Hematopoietic multipotent progenitor cell treated with erythropoietin and hydrocortisone succinate and interleukin-3 and kit ligand, for 4 days (in vitro differentiated cells): ENCODE measurements at places on chromosomes 7 and 10.

GRCh38 chr7:73899731-73900142, 38.8 kb downstream of the TMEM270 start:
- no peak for DNase-seq

DNA sequence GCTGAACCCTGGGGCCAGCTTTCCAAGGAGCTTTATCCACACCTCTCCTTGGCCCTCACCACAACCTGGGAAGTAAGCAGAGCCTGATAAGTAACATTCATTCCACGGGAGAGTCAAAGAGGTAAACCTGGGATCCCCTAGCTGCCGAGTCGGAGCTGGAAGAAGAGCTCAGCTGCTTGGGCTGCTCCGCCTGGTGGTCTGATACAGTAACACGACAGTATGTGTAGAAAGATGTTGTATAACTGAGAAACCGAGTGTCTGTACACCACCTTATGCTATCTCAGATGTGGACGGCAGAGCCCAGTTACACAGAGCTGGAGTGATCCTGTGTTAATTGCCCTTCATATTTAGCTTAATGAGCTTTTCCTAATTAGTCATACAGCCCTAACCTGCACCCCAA, 151.3 kb upstream of the KMT2E start:
- peak; percentile 15 for DNase-seq

GRCh38 chr7:35339811-35340210, 85.9 kb upstream of the TBX20 start:
- no peak for DNase-seq

GRCh38 chr7:50356212-50356944, 51.9 kb downstream of the IKZF1 start:
- peak; percentile 87 for DNase-seq

GRCh38 chr10:51888263-51888662, 188.9 kb upstream of the CSTF2T start:
- DNase-seq: no peak

DNA sequence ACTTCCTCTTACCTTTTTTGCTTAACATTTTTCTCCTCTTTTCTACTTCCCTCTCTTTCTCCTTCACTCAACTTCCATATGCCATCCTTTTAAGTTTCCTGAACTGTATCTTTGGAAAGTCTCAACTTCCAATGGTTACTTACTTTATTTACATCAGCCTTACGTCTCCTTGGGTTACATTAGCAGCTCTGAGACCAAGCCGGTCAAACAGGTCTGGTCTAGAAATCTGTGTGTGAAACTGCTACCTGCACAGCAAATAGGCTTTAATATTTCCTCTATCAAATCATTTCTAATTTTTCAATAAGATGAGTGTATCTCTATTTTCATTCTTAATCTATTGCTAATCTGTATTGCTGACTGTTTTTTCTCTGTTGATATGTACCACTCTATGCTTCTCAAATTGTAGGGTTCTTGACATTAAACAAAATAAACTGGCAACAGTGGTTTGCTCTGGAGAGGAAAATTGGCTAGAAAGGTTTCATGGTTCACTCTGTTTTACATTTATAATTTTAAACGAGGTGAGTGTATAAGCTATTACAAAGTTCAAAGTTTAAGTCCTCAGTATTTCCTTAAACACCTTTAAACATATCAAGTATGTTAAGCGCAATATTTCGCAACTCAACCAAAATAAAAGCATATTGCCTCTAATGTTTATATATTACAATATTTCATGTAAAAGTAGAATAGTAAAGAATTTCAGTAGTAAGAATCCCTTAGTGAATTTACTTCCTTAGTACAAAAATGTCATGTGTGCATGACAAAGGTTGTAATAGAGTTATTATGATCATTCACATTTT, 3.6 kb upstream of the SEMA3C start:
- no peak for DNase-seq

DNA sequence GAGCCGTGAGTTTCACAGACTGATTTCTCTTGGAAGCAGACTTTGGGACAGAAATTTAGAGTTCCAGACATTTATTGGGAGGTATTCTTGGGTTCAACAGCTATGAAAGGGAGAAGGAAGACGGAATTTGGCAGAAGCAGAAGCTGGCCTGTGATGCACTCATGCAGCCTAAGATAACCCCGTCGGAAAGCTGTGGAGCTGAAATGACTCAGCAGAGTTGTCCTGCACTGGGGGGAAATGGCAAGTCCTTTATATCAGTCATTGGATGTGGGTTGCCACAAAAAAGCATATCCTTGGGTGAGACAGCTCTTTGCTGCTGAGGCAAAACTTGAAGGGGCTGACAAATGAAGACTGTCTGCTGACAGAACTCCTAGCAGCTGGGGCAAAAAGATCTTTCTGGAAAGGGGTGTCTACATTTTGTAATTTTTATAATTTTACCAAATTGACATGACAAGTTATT, 11.5 kb upstream of the MICU1 start:
- DNase-seq: peak; percentile 98

- no peak for DNase-seq
These were observed 56.7 kb downstream of the COL17A1 start for GRCh38 chr10:104028823-104029520.

- DNase-seq: no peak
These were observed 618.4 kb upstream of the NRP1 start for GRCh38 chr10:33952692-33953360.

GRCh38 chr7:37289781-37290180, 158.9 kb downstream of the ELMO1 start:
- no peak for DNase-seq

- no peak for DNase-seq
These were observed 56.8 kb downstream of the CACNB2 start for GRCh38 chr10:18196806-18197550.

DNA sequence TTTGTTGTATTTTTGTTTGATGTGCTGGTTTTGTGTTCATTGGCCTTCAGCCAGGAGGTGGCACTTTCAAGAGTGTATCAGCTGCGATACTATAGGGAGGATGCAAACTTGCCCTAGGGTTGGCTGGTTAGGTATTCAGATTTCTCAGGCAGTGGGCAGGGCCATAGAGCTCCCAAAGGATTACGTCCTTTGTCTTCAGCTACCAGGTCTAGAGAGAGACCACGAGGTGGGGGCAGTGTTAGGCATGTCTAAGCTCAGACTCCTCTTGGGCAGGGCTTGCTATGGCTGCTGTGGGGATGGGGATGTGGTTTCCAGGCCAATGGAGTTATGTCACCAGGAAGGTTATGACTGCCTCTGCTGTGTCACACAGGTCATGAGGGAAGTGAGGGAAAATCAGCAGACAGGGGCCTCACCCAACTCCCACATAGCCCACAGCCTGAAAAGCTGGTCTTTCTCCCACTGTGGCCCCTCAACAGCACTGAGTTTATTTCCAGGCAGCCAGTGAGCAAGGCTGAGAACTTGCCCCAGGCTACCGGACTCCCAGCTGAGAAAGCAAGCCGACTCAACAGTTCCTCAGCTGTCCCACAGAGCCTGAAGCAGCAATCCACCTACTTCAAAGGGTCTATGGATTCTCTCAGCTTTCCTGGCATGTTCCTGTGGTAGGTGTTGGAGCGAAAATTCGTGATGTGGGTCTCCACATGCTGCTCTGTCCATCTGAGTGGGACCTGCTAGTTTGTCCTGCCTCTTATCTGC, 227.4 kb upstream of the COBL start:
- no peak for DNase-seq

DNA sequence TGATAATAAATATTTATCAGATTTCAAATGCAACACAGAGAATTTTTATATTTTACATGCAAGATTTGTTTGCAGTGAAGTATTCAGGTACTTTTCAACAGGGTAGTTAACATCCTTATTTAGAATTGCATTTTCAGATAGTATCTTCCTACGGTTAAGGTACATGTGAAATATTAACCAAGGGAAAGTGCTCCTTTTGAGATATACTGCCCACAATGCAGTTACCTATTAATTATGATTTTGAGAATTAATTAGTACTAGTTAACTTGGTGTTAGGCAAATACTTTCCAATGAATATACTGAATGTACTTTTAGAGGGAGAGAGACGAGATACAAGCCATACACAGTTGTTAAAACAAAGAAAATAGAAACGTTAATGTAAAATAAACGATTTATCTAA, 206.2 kb upstream of the YAE1 start:
- no peak for DNase-seq

GRCh38 chr10:119759832-119760231, 34.0 kb downstream of the INPP5F start:
- no peak for DNase-seq

- DNase-seq: peak; percentile 28
These were observed 41.2 kb downstream of the CAMK2B start for GRCh38 chr7:44284216-44284615.

- no peak for DNase-seq
These were observed 1.7 kb upstream of the ZNRF2 start for GRCh38 chr7:30282735-30283134.
